Pons (tissue), 1 donor: ENCODE measurements at places on chromosomes 6 and 20.

DNA sequence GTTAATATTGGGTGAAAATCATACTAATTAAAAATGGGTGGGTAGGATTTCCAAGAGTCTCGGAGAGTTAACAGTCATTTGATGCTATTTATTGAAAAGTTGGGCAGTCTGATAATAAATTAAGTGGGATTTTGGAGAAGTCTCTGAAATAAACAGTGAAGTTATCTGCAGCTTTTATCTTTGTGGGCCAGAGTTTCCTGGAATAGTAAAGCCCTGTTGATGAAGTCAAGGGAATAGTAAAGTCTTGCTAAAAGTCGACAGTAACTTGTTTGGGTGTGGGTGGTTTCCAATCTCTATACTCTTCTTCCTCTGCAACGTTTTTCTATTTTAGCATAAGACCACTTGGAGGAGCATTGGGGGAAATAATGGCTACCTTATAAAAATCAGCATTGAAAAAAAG is 493.6 kb downstream of the EPM2A start:
- no peak for DNase-seq

- DNase-seq: no peak
Measured at GRCh38 chr6:134550604-134551003, 232.7 kb upstream of the SGK1 start.

DNA sequence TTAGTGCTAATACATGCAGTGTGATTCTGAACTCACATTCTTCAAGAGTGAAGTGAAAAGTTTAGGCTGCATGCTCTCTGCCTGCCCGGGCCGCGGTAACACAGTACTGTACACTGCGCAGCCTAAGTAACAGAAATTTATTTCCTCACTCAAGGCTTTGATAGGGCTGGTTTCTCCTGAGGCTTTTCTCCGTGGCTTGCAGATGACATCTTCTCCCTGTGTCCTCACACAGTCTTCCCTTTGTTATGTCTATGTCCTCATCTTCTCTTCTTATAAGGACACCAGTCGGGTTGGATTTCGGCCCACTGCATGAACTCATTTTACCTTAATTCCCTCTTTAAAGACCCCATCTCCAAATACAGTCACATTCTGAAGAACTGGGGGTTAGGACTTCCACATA is 51.1 kb upstream of the TMEM170B start:
- no peak for DNase-seq

- no peak for DNase-seq
Measured at GRCh38 chr6:10838794-10839333, 525 bp upstream of the MAK start.

DNA sequence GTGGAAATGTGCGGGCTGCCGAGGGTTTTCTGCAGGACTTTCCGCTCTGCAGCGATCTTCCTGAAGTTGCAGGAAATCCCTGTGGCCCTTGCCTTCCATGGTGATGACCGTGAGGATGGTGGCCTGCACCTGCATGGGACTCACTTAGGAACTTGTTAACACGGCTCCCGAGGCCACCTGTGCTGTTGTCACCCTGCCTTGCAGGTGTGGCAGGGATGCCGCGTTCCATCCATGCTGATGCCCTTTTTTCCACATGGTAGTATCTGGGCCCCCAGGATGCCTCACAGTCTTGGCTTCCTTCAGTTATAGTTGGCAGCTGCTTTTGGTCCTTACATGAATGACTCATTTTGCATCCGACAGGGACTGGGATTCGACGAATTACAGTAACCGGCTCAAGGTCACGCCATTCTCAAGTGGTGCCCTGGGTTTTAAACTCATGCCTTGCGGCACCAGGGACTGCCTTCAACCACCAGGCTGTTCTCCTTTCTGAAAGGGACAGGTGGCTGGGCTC is 37.2 kb downstream of the SYNJ2 start:
- no peak for DNase-seq

DNA sequence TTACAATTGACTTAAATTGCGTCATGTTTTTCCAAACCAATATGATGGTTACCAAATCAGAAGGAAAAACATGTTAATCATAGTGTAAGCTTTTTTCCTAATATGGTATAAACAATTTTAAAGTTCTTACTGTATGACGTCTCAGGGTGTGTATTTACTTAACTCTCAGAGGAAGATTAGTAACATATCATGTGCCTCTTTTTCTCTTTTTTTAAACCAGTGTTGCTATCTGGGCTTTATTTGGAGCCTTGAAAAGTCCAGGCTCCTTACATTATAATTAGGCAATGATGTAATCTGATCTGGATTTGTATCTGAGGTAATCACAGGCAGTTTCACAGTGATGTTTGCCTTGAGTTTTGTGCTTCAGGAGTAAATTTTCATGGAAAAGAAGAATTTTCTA is 20.4 kb upstream of the RAB23 start:
- DNase-seq: no peak

- no peak for DNase-seq
Measured at GRCh38 chr20:11881449-11881848, 36.2 kb upstream of the BTBD3 start.

DNA sequence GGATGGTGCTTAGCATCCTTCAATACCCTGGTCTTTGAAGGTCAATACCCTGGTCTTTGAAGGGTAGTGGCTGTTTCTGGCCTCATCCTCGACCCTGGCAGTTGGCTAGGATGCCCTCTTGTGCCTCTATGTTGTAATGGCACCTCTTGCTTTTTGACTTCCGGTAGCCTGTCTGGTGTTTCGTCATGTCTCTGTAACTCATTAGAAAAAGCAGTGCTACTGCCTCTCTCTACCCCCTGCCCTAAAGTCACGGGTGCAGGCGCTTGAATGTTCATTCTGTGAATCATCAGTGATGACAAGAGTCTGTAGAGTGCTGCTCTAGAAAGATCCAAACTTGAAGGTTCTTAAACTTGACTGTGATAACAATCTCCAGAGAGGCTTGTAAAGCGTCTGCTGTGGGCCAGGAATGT is 28.3 kb downstream of the RSPO4 start:
- DNase-seq: peak; percentile 5

GRCh38 chr6:18178960-18179615 is 23.9 kb downstream of the KDM1B start:
- DNase-seq: no peak

GRCh38 chr6:20312606-20313005 is 89.1 kb upstream of the E2F3 start:
- DNase-seq: no peak

DNA sequence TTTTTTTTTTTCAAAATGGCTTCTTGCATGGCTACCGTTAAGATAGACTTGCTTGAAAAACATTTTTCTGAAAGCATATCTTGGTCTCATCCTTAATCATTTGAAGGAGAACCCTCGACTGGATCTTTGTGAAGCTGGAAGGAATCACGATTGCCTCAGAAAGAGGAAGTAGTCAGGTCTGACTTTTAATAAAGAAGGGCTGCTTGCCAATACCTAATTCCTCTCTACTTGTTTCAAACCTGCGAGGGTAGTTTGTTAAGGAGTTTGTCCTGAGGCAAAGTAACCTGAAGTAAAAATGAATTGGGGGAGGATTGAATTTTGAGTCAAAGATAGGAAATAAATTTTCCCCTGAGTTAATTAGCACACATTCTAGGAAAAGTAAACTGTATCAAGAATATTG is 288.1 kb upstream of the MAP3K7 start:
- no peak for DNase-seq

DNA sequence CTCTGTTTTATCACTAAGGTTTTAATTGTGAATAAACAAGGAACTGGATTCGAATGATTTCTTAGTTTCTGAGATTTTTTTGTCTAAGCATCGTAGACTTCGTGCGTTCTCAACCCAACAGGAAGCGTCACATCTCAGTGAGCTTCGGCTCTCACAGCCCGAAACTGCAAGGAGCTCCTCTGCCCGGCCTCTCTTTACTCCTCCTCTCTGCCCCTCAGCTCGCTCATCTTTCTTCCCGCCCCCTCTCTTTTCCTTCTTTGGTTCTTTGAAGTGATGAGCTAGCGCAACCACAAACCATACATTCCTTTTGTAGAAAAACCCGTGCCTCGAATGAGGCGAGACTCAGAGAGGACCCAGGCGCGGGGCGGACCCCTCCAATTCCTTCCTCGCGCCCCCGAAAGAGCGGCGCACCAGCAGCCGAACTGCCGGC is 480 bp upstream of the NT5E start:
- DNase-seq: no peak

GRCh38 chr20:3590164-3590563 is 73.0 kb downstream of the GFRA4 start:
- DNase-seq: no peak

DNA sequence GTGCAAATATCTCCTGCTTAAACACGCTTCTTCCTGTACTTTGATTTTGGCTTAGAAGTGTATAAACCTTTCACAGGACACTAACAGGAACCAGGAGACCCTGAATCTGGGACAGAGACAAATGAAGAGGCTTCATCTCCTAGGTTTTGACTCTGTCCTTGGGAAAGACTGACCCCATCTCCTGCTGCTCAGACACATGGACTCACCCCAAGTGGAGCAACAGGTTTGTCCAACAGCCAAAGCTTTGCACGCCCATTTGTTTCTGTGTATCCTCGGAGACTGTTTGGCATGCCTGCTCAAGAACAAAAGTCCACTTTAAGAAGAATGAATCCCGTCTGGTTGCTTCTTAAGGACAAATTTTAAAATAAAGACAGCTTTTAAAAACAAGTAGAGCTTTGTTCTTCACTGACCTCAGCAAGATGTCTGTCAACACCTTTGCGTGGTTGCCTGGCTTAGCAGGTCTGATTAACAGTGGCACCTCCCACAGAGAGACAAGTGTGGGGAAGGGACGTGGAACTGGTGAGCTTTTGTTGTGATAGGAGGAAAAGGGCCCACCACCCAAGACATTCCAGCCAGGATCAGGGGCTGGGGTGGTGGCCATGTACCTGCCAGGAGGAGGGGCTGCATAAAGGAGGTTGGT is 202.6 kb downstream of the SOD2 start:
- DNase-seq: peak; percentile 21

- no peak for DNase-seq
Measured at GRCh38 chr20:6053064-6053775, 640 bp downstream of the LRRN4 start.

GRCh38 chr6:41581381-41581991 is 35.3 kb downstream of the FOXP4 start:
- no peak for DNase-seq

- no peak for DNase-seq
Measured at GRCh38 chr6:140663094-140663493, 1288.6 kb upstream of the CITED2 start.

DNA sequence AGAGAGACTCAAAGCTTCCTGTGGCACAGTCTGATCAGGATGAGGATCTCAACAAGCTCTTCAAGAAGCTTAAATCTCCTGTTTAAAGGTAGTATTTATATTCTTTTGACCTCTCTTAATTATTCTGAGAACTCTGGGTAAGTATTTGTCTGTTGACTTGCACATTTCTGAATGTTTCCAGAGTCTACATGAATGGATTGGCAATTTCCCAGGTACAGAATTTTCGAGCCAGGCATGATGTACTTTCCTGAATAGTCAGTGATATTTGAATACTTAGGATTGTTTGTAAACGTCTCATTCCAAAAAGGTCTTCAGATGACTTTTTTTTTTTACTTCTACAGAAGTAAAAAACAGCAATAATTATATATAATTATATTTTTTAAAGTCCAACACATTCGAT is 293.4 kb downstream of the TBC1D32 start:
- no peak for DNase-seq

DNA sequence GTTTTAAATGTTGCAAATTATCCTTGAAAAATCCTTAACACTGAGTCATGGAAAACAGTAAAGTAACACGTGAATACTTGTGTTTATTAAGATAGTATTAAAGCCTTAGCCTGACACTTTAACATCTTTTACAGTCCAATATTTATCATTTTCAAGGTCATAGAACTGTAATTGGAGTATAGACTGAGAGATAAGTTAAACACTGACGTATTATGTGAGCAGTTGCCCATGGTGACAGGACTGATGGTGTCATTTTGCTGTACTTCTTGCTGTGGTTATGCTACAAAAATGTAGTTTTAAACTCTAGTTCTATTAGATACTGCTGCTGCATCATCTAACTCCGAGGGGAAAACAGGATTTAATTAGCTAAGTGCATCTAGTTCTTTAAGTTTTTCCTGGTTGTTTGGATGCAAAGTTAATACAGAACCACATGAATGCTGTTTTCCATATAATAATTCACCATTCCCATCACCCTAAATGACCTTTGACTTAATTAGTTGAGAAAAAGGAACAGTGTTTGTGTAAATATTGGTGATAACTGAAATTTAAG is 37.8 kb downstream of the SLC2A12 start:
- no peak for DNase-seq

DNA sequence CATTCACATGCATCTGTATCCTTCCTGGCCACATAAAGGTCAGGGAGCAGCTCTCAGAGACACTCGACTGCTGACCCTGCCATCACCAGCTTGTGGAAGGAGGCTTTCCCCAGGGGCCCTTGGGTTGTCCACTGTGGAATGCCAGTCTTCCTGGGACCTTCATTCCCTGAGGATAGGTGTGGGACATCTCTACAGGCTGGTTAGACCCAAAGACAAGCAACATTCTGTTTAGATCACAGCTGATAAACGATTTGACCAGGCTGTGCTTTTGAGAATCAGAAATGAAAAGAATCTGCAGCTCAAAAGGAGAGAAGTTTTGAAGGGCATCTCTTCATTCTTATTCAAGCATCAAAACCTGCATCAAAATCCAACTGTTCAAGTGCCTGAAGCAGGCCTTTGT is 18.2 kb upstream of the SH3BGRL2 start:
- DNase-seq: no peak

DNA sequence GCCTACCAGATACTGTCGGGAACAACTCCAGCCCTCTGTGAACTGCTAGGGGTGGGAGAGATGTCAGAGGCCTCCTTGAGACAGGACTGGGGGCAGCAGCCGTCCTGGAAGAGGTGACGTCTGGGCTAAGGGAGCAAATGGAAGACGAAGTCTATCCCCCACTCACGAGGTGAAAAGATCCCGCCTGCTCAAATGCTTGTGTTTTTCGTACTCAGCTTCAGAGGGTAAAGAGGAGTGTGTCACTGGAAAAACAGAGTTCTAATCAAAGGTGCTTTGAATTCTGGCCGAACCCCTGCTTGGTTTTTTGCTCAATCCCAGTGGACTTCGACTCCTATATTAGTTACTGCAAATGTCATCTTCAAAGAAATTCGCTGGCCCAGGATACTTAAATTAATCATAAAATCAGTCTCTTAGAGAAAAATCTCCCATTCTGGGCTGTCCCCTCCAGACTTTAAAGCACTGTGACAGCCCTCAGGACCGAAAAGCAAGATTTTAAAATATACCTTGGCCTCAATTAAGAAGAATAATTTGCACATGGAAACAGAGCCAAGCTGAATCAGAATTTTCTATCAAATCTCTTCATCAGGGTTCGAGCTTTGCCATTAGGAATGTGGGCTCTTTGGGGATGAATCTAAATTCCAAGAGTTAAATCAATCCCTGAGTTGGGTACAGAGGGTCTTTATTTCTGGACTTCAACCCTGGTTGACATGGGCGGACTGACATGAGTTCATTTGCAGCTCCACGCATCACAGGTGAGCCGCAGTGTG is 61.8 kb upstream of the AFDN start:
- no peak for DNase-seq
